HAP-1 (cell line): ENCODE measurements at places on chromosomes 12 and 14.

GRCh38 chr14:39265033-39265432 lies 31.3 kb downstream of the MIA2 start:
- DNase-seq: peak; percentile 26

DNA sequence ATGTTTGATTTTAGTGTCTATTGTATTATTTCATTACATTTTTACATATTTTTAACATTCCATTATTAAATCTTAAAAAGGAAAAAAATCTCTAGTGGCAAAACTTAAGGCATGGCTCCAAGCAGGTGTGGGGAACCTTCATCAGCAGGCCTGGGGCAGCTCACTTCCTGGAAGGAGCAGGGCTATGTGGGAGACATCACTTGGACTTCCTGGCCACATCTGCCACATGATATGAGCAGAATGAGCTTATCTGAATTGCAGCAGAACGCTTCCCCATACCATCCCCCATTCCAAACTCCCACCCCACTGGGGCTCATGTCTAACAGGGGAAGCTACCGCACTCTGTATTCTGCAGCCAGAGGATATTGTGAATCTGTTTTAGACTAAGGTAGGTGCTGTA lies 35.0 kb upstream of the KCNA1 start:
- no peak for DNase-seq

DNA sequence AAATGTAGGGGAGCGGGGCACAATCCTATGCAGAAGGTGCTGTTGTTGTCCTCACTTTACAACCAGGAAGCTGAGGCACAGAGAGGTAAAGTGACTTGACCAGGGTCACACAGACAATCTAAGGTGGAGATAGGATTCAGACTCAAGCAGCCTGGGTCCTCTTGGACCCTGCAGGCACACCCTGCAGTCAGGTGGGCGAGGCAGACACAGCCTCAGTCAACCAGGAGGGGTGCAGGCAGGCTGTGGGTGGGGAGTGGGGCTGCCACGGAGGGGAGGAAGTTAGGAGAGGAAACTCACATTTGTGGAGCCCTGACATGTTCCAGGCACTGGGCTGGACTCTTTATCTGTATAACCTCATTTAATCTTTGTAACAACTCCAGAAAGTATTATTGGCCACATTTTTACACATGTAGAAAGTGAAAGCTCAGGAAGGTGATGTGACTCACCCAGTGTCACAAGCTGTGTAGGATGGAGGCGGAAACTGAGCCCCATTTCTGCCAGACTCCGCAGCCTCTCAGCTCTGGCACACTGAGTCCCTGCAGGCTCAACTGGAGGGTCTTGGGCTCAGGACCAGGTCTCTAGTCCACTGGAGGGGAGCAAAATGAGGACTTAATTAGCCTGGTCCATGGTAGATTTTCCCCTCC lies 24.9 kb upstream of the CHGA start:
- DNase-seq: no peak

GRCh38 chr12:102326982-102327381 lies 129.3 kb upstream of the PMCH start:
- no peak for DNase-seq

DNA sequence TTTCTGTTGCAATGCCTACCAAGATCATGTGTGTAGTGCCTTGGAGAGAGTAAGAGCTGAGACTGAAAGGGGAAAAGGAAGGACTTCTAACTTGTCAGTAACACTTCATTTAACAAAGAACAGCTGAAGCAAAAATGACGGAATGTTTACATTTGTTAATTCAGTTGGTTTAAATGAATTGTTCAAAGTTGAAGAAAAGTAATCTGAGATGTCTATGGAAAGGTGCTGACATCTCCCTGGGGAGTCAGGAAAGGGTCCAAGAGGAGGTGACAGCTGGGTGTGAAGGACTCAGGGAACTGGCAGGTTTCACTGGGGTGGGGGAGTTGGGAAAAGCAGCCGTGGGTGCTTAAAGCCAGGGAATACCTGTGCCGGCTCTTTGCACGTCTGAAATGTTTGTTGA lies 7.9 kb downstream of the TMEM63C start:
- DNase-seq: peak; percentile 50

DNA sequence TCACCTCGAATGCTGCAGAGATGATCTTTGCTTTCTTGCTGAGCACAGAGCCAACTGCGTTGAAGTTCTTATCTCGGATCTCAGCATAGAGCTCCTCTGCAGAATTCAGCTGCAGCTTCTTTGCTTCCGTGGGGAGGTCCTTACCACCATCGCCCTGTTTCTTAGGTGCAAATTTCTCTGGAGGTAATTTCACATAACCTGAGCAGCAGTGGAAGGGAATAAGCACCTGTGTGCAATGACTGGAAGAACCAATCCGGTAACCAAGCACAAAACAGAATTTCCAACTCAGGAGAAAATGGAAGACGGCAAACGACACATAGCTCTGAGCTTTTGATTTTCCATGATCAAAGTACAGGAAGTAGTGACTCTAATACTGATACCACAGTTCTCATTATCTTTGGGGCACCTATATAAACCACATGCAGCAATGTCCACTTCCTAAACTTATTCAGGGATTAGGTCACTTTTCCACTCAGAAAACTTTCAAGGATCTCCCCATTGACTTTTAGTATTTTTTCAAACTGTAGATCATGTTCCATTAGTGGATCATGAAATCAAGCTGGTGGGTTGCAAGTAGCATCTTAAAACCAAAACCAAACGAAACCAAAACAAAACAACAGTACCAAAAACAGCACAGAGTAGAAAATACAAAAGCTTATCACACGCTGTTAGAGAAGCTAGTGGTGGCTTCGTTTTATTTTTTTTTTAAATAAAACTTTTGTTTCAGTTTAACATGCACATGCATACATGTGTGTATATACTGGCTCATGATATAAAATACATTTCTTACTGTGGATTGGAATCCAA lies 18.9 kb upstream of the DIABLO start:
- DNase-seq: no peak

- DNase-seq: no peak
These were observed 27.6 kb downstream of the KITLG start for GRCh38 chr12:88552610-88553079.

DNA sequence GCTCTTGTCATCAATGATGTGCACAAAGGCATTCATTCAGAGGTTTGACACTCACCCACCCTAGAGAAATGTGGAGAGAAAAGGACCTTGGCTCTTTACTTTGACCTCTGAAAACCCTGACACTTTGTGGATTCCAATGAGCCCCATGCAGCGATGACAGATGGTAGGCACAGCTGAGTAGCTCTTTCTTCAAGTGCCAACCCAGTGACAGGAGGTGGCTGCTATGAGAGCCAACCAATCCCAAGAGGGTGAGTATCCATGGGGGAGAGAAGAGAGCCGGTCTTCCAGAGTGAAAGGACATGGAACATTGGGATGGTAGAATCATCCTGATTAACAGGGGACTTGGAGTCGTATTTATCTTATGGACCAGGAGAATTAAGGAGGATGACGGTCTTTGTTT lies 17.8 kb downstream of the SLC8A3 start:
- DNase-seq: no peak

DNA sequence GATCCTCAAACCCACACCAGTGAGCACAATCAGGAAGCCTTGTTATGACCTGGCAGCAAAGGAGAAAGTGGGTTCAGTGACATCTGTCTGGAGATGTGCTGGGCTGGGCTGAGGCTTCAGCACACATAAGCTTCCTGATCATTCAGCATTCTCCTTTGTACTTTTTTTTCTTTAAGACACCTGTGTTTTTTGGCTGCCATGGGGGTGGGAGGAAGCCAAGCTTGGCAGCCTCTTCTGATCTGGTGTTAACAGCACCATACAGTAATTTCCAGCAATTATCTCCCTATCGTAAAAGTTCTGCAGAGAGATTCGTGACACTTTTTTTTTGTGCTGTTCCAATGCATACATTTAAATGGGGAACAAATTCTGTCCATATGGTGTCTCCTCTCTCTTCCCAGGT lies 38.9 kb upstream of the RASSF3 start:
- no peak for DNase-seq

DNA sequence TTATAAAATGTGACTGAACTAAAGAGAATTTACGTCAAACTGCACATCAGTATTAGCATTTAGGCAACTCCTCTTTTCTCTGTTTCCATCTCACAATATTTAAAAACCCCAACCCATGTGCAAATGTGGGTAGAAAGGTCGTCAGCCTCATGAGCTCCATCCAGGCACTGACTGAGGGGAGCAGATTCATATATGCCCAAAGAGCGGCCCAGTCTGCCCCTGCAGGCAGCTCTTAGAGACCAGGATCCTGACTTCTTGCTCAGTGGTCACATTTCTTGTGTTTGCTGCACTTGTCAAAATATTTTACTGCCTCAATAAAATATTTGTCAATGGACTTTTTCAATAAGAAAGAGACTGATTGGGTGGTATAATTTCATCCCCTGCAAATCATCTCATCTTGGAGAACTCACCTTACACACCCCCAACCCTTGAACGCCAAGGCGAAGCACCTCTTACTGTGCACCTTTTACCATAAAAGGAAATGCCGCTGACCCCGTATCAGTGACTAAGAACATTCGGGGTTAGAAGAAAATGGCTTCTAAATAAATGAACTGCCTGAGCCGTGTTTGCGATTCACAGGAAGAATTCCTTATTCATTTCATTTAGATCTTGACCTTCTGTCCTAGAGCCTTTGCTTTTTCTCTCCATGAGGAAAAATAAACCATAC lies 418.8 kb downstream of the BCL11B start:
- no peak for DNase-seq
